ENCODE measurements at places on chromosomes 5 and 9. TPM values are rescaled to one million over a fixed set of nuclear protein-coding genes. Genes with fewer than 3 reads are reported as not detected.
A peak's percentile ranks its signal among the peaks of the same experiment; 100 is the strongest.

DNA sequence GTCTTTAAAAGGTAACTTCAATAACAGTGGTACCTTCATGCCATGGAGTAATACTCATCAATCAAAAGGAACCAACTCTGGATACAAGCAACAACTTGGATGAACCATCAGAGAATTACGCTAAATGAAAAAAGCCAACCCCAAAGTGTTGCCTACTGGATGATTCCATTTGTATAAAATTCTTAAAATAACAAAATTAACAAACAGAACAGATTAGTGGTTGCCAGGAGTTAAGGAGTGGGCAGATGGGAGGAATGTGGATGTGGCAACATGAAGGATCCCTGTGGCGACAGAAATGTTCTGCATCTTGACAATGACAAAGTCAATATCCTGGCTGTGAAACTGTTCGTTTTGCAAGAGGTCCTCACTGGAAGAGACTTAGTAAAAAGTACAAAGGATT is 50.5 kb downstream of the SPTLC1 start:
- DNase-seq: no peak

- DNase-seq: no peak
Measured at GRCh38 chr5:79983618-79984017, 7.4 kb downstream of the MTX3 start.

- DNase-seq: no peak
Measured at GRCh38 chr9:86795823-86796553, 151.3 kb downstream of the GAS1 start.

DNA sequence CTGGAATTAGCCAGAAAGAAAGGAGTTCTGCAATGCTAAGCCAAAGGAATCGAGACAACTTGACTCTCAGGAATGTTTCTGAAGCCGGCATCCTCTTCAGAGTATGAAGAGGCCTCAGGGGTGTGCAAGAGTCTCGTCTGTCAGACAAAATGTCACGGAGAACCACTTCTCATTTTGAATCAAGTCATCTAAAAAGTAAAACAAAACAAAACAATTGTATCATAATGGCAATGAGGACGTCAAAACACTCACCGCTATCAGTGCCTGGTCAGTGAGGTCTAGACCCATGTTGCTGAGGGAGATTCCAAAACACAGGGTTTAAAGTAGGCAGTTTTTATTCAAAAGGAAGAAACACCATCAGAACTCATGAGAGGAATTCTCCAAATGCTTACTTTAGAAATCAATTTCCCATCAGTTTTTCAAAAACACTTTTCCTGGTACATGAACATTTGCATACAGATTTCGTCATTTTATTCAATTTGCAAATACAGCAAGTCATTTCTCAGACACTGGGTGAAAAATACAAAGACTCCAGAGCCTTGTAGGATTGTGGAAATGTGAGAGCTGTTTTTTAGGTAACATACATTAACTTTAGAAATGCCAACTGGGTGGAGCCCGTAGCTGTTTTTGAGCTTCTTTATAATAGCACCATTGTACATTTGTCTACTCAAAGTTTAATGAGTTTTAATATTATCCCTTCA is 89.5 kb upstream of the MAP3K1 start:
- no peak for DNase-seq

DNA sequence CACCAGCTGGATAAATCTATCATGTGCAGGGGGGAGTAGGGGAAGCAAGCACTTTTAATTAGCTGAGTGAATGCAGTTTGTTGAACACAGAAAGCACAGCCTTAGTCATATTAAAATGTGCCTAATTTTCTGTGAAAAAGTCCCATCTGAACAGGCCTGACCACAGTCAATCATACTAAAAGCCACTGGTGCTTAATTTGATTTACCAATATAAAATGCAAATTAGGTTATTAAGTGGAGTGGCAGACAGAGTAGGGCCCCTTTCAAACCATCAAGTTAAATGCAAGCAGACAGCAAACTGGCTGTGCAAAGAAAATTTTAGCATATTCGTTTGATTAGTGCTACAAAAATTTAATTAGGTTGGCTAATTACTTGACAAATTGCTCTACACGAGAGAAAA is 176.1 kb downstream of the ISL1 start:
- DNase-seq: no peak

GRCh38 chr9:136407911-136408310 is 2.5 kb downstream of the ENTR1 start:
- DNase-seq: no peak

- no peak for DNase-seq
Measured at GRCh38 chr5:120769312-120769872, 305.3 kb downstream of the PRR16 start.

DNA sequence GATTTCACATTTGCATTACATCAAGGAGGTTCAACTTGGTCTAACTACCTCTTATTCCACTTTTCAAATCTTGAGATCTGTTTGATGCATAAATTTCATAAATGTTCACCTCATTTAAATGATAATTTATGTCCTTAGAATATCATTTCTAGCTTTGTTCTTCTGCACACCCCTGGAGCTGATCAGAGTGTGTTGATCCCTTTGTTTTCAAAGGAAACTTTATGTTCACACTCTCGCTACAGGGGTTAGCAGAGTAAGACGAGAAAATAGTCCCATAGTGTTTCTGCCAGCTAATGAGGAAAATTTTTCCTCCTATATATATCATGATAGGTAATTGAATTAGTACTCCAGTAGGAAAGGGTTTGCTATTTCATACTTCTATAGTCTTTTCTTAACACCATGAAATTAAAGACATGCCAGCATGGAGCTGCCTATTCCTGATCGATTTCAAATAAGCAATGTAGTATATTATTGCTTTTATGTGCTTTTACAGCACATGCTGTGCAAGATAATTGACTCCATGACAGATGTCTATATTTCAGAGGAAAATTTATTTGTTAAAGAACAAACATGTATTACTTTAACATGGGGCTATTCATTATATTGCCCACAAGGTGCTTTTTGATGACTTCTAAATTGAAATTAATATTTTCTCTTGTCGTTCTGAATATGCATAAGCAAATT is 4.8 kb upstream of the PAM start:
- DNase-seq: no peak

GRCh38 chr5:39208471-39208870 is 10.9 kb downstream of the FYB1 start:
- DNase-seq: no peak

DNA sequence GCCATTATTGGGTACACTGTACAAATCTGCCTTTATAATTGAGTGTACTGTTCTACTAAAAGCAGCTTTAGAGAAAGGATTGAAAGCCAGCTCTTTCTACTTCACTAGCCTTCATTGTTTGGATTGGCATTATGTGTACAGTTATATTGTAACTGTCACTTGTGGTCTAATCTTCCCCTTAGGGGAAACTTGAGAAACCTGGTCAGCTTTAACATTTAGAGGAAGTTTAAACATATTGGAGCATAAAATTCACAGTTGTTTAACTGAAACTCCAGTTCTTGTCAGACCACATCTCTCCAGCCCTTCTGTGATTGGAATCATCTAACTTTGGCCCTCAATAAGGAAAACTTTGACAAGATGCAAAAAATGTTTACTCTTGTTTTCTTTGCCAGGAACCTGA is 24.6 kb downstream of the PIK3R1 start:
- no peak for DNase-seq

DNA sequence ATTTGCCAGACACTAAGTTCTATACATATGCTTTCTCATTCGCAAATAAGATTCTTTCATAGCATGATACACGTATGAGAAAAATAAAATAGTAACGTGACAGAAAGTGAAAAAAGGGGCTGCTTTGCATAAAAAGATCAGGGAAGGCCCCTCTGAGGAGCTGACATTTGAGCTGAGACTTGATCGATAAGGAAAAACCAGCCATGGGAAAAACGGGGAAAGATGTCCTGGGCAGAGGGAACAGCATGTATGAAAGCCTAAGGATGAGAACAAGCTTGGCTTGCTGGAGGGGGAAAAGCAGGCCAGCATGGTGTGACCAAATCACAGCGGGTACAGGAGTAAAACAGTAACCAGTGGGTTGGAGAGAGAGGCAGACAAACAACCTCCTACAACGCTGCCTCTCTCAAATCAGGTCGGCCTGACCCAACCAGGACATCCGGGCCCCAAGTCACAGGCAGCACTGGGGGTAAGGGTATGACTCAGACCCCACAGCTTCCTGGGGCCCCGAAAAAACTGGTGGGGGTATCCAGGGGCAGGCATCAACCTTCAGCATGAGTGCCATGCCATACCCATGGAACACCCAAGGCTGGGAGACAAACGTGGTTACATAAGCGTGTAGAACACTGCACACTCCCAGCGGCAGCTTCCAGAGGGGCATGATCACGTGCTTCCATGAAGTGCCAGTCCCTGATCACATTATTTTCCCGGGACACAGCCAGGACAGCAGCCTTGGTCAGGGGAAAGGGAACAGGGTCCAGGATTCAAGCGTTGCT is 2.2 kb downstream of the TNIP1 start:
- DNase-seq: no peak

DNA sequence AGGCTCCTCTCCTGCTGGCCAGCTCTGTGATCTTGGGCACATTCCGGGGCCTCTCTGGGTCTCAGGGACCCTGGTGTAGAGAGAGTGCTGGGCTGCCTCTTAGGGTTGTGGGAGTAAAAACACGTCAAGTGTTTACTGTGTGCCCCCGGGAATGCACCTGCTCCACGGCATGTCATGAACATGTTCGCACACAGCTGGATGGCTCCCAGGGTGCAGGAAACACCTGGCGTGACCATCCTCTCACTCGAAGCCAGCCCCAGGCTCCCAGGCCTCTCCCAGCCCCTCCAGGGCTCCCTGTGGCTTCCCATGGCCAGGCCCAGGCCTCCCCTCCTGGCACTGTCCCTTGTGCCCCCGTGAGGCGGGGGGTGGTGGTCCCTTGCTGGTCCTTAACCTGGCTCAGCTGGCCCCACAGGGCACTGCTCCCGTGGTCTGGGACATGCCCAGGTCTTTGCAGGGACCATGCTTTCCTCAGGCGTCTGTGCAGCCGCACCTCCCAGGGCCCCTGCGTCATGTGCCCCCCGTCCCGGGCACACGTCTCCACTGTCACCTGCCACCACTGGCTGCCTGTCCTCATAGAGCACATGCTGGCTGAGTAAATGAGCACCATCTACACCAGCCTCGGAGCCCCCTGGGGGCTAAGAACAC is 44.9 kb downstream of the SLC6A3 start:
- DNase-seq: peak; percentile 29

GRCh38 chr5:127785098-127785927 is 82.1 kb downstream of the CCDC192 start:
- DNase-seq: no peak

DNA sequence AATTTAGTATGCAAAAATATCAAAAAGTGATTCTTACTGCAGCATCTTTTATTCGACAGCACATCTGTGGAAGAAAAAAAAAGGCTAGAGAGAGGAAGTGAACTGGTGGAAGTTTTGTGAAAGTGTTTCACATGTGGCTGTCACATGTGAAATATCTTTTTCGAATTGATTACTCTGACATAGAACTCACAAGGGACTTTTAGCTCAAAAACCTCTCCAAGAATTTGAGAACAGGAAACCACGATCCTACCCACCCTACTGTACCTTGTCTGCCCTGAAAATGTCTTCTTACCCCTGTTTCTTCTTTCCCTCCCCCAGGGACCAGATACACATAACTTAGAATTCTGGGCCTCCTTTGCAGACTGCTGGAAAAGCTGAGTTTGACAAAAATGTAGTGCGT is 106.5 kb upstream of the PRRC1 start:
- DNase-seq: no peak

DNA sequence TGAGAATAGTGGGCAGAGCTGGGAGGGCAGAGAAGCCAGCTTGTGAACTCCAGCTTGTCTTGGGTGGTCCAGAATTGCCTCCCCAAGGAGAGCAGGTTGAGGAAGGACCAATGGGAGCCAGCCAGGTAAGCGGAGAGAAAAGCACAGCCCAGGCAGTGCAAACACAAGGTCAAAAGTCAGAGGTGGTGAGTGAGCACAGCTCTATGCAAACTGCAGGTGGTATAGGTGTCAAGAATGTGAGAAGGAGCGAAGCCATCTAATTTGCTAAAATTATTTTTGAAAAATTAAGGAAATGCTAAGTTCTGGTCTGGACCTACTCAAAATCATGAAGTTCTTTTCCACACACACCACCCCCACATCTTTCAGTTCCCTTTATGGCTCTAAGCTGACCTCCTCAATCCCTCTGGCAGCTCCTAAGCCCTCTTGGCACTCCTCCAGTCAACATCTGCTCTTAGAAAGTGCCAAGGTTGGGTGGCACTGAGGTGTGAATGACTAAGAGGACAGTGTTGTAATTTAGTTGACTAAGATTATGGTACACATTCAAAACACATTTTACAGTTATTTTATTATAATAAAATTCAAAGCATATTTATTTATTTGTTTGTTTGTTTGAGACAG is 6.6 kb upstream of the OTULINL start:
- peak; percentile 53 for DNase-seq

DNA sequence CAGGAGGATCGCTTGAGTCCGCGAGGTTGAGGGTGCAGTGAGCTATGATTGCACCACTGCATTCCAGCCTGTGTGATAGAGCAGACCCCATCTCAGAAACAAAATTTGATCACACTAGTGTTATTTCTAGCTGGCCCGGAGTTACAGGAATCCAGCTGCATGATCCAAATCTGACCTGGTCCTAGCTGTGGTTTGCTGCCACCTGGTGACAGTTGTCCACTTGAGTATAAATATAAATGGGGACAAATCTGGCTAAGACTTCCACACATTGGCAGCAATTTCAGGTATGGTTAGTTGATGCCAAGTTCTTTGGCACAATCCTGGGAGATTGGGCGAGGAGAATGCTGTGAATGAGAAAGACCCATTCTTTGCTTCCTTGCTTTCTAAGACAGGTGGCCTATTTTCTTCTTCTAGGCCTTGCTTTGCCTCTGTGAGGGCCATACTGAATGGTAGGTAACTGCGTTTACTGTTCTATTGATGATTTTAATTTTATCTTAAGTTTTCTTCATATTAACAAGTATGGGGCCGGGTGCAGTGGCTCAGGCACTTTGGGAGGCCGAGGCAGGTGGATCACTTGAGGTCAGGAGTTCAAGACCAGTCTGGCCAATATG is 35.4 kb downstream of the UBE2R2 start:
- DNase-seq: peak; percentile 66

GRCh38 chr5:153187503-153187902 is 303.0 kb upstream of the GRIA1 start:
- no peak for DNase-seq

- no peak for DNase-seq
Measured at GRCh38 chr9:113911850-113912557, 35.9 kb downstream of the ZNF618 start.

- peak; percentile 28 for DNase-seq
Measured at GRCh38 chr9:92637886-92638620, 31.9 kb downstream of the IPPK start.

- no peak for DNase-seq
Measured at GRCh38 chr5:177315411-177315810, 3.7 kb upstream of the MXD3 start.

GRCh38 chr5:151449297-151449696 is 1.9 kb downstream of the SLC36A1 start:
- DNase-seq: no peak

Gene TMEM252
- 0.30 TPM for total RNA-seq

Gene CRB2
- total RNA-seq: not detected

Gene SPINK13
- not detected for total RNA-seq

Gene RNF208
- total RNA-seq: 5.8 TPM

Gene IL5
- not detected for total RNA-seq

Gene OTULINL
- 79.3 TPM for total RNA-seq

Gene WDR31
- 4.5 TPM for total RNA-seq

Gene C7
- 237 TPM for total RNA-seq

Gene SV2C
- 0.32 TPM for total RNA-seq

Measured in lower lobe of right lung (tissue), 2 donors.